Mesangial cell (primary cell): ENCODE measurements at places on chromosomes 5 and 9. TPM values are rescaled to one million over a fixed set of nuclear protein-coding genes. Genes with fewer than 3 reads are reported as not detected.

IFNK gene
- total RNA-seq = not detected in 2 replicates

CDX1 gene
- total RNA-seq = 0.33 and 0.63 TPM in 2 replicates

LCNL1 gene
- total RNA-seq = 2.5 TPM in 1 of 2 replicates, not detected in the other

RNF183 gene
- total RNA-seq = 0.38 TPM in 1 of 2 replicates, not detected in the other

PCDHGA6 gene
- 1.6 and 5.6 TPM in 2 replicates for total RNA-seq

BARHL1 gene
- not detected in 2 replicates for total RNA-seq

ANGPTL2 gene
- total RNA-seq = 0.98 and 3.7 TPM in 2 replicates

ERBIN gene
- total RNA-seq = 33.9 and 34.6 TPM in 2 replicates

DAB2 gene
- 27.2 and 50.6 TPM in 2 replicates for total RNA-seq

RFX3 gene
- total RNA-seq = 1.8 and 3.8 TPM in 2 replicates

ASPN gene
- not detected in 2 replicates for total RNA-seq

PCDHA1 gene
- under 0.01 and 0.16 TPM in 2 replicates for total RNA-seq

FGF1 gene
- total RNA-seq = 0.25 and 2.6 TPM in 2 replicates

SPARC gene
- total RNA-seq = 980 and 2,047 TPM in 2 replicates

CNTNAP3 gene
- total RNA-seq = 13.5 and 23.5 TPM in 2 replicates

IRX1 gene
- 0.81 and 5.6 TPM in 2 replicates for total RNA-seq

ARID3C gene
- 0.51 TPM in 1 of 2 replicates, not detected in the other for total RNA-seq

NAIP gene
- total RNA-seq = 0.81 and 3.2 TPM in 2 replicates

TCOF1 gene
- total RNA-seq = 18.5 and 55.9 TPM in 2 replicates

SMU1 gene
- 12.5 and 13.7 TPM in 2 replicates for total RNA-seq

FOXD4L6 gene
- total RNA-seq = not detected in 2 replicates

OXCT1 gene
- total RNA-seq = 15.1 and 24.9 TPM in 2 replicates

GARNL3 gene
- total RNA-seq = 2.8 and 8.2 TPM in 2 replicates

GDNF gene
- under 0.01 TPM in 1 of 2 replicates, not detected in the other for total RNA-seq

WDR31 gene
- total RNA-seq = 0.16 and 1.8 TPM in 2 replicates

CORO2A gene
- total RNA-seq = 2.7 and 3.1 TPM in 2 replicates

GZMA gene
- total RNA-seq = not detected in 2 replicates

MELK gene
- total RNA-seq = 8.2 and 70.7 TPM in 2 replicates

LMX1B gene
- 0.63 and 0.98 TPM in 2 replicates for total RNA-seq

NR5A1 gene
- not detected in 2 replicates for total RNA-seq

IL4 gene
- not detected in 2 replicates for total RNA-seq

EGR1 gene
- 8.5 and 11.7 TPM in 2 replicates for total RNA-seq

BSPRY gene
- total RNA-seq = 0.13 and 0.65 TPM in 2 replicates

NR2F1-AS1 gene
- total RNA-seq = 6.5 and 11.0 TPM in 2 replicates

DOCK2 gene
- 3.0 and 18.3 TPM in 2 replicates for total RNA-seq

ENTPD8 gene
- 0.38 TPM in 1 of 2 replicates, not detected in the other for total RNA-seq

MYOT gene
- total RNA-seq = not detected in 2 replicates

IL9 gene
- total RNA-seq = not detected in 2 replicates

EFNA5 gene
- 17.6 and 43.7 TPM in 2 replicates for total RNA-seq

PPP2R2B gene
- 6.7 and 11.5 TPM in 2 replicates for total RNA-seq

GHR gene
- total RNA-seq = 0.49 and 0.51 TPM in 2 replicates

TLE4 gene
- total RNA-seq = 27.7 and 36.3 TPM in 2 replicates
